Bone marrow (tissue), 2 donors: ENCODE measurements at places on chromosomes 6 and 20.

GRCh38 chr20:63124782-63125580 lies 91.0 kb downstream of the YTHDF1 start:
- DNase-seq, result no peak

GRCh38 chr6:112177092-112177491 lies 77.3 kb downstream of the LAMA4 start:
- DNase-seq, result no peak

GRCh38 chr20:31536575-31536974 lies 22.3 kb downstream of the HM13 start:
- DNase-seq, result no peak

GRCh38 chr20:51067792-51068191 lies 44.9 kb upstream of the KCNG1 start:
- no peak for DNase-seq

GRCh38 chr6:118677193-118677592 lies 25.8 kb upstream of the CEP85L start:
- DNase-seq, result no peak

DNA sequence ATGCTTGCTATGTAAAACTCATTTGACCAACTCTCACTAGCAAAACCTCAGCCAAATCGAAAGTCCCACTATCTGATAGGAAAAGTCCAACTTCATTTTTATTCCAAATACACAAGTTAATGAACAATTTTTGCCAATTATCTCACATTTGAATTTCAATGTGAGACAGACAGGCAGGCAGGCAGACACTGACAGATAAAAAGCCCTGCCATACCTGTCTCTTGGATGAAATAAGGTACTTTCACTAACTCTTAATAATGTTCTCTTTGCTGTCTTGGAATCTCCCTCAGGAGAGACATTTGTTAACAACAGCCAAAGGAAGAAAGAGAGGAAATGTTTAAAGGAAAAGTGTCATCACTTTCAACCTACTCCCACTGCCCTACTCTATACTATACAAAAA lies 82.0 kb downstream of the RNGTT start:
- DNase-seq, result no peak

GRCh38 chr20:17752459-17752858 lies 52.7 kb downstream of the BANF2 start:
- DNase-seq, result no peak

GRCh38 chr20:46396052-46396740 lies 10.2 kb downstream of the ELMO2 start:
- DNase-seq, result no peak

- no peak for DNase-seq
Measured at GRCh38 chr6:144331491-144331969, 46.4 kb downstream of the UTRN start.

DNA sequence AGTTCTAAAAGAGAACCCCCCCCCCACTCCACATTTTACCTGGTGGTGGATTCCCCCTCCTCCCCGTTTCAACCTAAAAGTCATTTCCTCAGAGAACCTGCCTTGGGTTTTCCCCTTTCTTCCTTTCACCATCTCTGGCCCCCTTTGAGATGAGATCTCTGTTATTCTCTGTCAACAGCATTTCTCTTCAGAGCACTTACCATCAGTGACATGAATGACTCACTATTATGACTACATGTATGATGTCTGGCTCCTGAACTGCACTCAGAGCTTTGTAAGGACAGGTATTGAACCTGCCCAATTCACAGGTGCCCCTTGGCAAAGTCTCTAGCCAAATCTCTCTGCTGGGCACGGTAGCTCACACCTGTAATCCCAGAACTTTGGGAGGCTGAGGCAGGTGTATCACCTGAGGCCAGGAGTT lies 61.4 kb upstream of the JARID2 start:
- DNase-seq, result no peak
